Activated B cell treated with CpG ODN at 0.5 μM for 24 hours (primary cell): ENCODE measurements at places on chromosomes 2 and 18. TPM values are rescaled to one million over a fixed set of nuclear protein-coding genes. Genes with fewer than 3 reads are reported as not detected.

Gene LINC00305
- not detected in 2 replicates for total RNA-seq

Gene ATP6V1B1
- total RNA-seq: not detected in 2 replicates

Gene TGFA
- 0.31 and 0.51 TPM in 2 replicates for total RNA-seq

Gene SAP130
- 24.7 and 27.1 TPM in 2 replicates for total RNA-seq

DNA sequence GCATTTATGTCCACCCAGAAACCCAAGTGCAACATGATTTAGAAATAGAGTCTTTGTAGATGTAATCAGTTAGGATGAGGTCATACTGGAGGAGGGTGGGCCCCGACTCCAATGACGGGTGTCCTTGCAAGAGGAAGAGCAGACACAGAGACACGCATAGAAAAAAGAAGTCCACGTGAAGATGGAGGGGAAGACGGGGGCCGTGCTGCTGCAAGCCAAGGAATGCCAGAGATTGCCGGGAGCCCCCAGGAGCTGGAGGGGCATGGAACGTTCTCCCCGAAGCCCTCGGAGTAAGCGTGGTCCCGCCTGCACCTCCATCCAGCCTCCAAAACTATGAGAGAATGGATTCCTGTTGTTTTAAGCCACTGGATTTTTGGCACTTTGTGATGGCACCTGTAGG, 51.6 kb downstream of the PTGR3 start:
- H3K4me3 ChIP-seq: no peak overlapping the region
- no peak overlapping the region for H3K27ac ChIP-seq
- peaks cover 6% of the 10 kb centered on the region for H3K27me3 ChIP-seq
- no peaks in the 10 kb centered on the region for H3K36me3 ChIP-seq
- H3K4me1 ChIP-seq: peaks cover 8% of the 10 kb centered on the region

DNA sequence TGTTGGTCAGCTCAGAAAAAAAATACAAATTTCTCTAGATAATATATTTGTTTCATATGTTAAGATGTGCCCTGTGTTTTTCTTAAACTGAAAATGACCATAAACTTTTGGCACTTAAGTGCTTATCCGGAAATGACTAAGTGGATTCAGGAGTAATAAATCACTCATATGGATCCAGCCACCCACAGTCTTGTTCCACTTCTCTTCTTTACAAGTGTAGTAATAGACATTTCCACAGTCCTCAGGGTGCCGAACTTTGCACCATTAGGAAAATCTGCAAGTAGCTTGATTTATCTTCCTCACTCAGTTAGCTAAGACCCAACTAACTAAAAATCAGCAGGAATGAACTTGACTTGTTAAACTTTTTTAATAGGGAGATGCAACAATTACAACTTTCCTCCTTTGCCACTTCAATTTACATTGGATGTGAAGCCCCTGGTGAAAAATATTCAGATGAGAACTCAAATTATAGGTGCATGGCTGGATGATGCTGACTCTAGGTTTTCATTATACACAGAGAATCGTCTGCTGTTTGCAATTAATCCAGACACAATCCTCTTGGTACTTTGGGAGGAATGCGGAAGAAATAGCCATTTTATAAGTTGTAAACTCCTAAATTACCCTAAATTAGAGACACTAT, 322.5 kb downstream of the ARHGAP15 start:
- no peaks in the 10 kb centered on the region for H3K27me3 ChIP-seq
- peaks cover 54% of the 10 kb centered on the region for H3K36me3 ChIP-seq
- peaks cover 10% of the 10 kb centered on the region for H3K4me1 ChIP-seq
- no peak for DNase-seq
- no peak overlapping the region for H3K27ac ChIP-seq
- no peak overlapping the region for H3K4me3 ChIP-seq

- no peak overlapping the region for H3K27ac ChIP-seq
- no peak overlapping the region for H3K4me3 ChIP-seq
- peaks cover 63% of the 10 kb centered on the region for H3K36me3 ChIP-seq
- no peaks in the 10 kb centered on the region for H3K27me3 ChIP-seq
- no peaks in the 10 kb centered on the region for H3K4me1 ChIP-seq
These were observed 80.3 kb downstream of the SPOPL start for GRCh38 chr2:138581909-138582308.
